H9 (cell line): ENCODE measurements at places on chromosomes 6 and 20. TPM values are rescaled to one million over a fixed set of nuclear protein-coding genes. Genes with fewer than 3 reads are reported as not detected.

DNA sequence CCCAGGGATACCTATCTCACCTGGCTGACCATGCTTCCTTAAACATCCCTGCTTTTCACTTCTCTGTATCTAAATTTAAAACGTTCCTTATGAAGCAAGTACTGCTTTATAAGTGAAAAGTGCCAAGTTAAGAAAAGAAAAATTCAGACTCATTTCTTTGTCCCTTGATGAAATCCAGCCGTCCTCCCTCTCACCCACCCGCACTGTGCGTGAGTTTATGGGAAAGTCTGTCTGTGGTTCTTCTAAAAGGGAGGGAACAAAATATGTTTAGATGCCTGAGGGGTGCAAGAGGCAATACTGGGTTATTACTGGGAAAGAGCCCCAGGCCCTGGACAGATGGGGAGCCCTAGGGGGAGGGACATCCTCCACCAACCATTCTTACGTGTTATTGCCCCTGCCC lies 31.2 kb downstream of the SPDEF start:
- DNase-seq: no peak

UBE2C gene
- 254 and 268 TPM in 2 replicates for total RNA-seq

OPRM1 gene
- total RNA-seq: not detected in 2 replicates

DNA sequence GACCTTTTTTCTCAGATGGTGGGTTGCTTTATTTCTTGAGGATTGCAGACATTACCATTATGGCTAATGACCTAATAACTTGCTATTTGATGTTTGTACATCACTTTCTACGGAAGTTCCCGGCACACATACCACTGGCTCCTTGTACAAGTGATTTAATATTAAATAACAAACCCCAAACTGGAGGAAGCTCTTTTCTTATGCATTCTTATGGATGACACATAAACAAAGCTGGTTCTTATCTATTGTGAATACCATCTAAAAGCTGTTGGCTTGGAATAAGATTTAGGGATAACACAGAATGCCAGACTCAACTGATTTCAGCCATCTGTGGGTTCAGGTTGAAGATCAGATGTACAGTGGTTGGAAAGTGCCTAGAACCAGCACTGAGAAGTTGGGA lies 272.6 kb downstream of the TSHZ2 start:
- DNase-seq: no peak

ADGRF5 gene
- total RNA-seq: not detected in 2 replicates

GRCh38 chr20:19449051-19449450 lies 236.6 kb downstream of the SLC24A3 start:
- DNase-seq: no peak

DLL1 gene
- total RNA-seq: 2.7 and 2.8 TPM in 2 replicates

NFATC2 gene
- total RNA-seq: 0.57 and 0.61 TPM in 2 replicates

DNA sequence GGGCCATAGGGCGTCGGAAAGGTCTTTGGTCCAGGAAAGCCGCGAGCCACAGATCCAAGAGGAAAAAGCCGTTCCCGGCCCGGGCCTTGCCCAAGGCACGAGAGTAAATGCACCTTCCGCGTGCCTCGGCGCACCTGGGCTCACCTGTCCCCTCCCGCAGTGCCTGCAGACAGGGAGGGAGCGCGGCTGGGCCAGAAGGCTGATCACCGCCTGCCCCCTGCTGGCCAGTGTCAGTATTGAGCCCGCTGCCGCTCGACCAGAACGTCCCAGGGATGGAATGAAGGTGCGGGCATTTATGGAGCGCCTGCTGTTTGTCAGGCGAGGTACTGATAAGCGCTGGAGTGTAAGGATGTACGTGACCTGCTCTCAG lies 679 bp upstream of the LPIN3 start:
- peak; percentile 97 for DNase-seq

VGLL2 gene
- total RNA-seq: 0.13 TPM in 1 of 2 replicates, not detected in the other

ZBTB2 gene
- 30.5 and 31.4 TPM in 2 replicates for total RNA-seq

KCNK15 gene
- total RNA-seq: 0.33 and 0.39 TPM in 2 replicates

DNA sequence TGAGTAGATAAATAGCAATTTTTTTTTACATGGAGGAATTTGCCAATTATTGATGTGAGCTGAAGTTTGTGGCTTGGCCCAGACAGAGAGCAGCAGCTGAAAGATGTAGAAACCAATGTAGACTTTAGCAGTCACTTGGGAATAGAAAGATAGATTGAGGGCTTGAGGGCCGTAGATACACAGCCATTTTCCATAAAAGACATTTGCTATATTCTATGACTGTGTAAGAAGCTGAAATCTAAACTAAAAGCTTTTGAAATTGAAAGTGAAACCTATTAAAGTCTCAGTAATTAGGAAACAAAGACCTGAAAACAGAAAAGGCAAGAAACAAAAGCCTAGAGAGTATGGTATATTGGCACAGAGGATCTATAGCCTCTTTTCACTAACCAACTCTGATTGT lies 332.7 kb downstream of the CENPW start:
- DNase-seq: no peak

ATP9A gene
- total RNA-seq: 11.5 and 12.1 TPM in 2 replicates

- no peak for DNase-seq
Measured at GRCh38 chr6:112595841-112596240, 248.7 kb downstream of the RFPL4B start.

- no peak for DNase-seq
Measured at GRCh38 chr20:5654557-5654956, 95.6 kb upstream of the SHLD1 start.

- DNase-seq: no peak
Measured at GRCh38 chr20:62027116-62027515, 38.6 kb downstream of the TAF4 start.

DNA sequence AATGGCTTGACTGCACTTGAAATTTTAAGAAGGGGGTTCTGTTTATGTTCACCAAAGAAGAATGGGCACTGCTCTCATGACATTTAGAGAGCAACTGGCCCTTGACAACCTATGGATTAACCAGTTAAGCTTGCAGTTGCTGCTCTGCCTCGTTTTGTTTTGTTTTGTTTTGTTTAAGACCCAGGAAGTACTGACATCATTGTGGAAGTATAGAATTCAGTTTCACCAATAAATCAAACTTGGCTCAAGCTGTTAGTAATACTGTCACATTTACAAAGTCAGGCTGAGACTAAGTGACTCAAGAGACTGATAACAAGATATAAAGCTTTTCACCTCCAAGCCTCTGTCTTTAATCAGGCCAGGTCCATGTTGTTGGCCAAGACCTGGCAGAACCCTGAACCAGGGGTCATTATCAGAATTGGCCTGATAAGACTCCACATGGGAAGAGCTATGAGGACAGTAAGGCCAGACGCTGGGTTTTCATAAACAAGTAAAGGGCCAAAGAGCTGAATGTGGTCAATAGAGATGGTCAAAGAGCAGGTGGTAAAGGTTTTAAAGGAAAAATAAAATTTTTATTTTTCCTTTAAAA lies 99.4 kb upstream of the VGLL2 start:
- no peak for DNase-seq

RNASET2 gene
- total RNA-seq: 28.2 and 29.2 TPM in 2 replicates

ACSS1 gene
- total RNA-seq: 0.61 TPM in 2 replicates

GRCh38 chr20:4326195-4327065 lies 311.1 kb upstream of the RNF24 start:
- no peak for DNase-seq

NKX2-2 gene
- 0.11 TPM in 1 of 2 replicates, not detected in the other for total RNA-seq

GRCh38 chr6:154252678-154253077 lies 103.9 kb downstream of the IPCEF1 start:
- no peak for DNase-seq

DNA sequence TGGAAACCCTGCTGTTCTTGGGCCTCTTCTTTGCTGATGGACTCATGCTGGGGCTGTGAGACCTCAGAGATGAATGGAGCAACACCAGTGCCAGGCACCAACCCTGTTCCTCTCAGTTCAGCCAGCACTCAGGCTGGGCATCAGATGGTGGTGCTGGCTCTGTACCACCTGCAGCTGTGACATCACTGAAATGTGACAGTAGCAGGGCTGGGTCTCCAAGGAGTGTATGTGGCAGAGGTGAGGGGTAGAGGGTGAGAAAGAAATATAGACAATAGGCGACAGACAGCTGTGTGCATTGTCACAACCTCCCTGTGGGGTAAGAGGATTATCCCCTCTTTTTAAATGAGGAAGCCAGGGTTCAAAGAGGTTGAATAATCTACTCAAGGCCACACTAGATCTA lies at the start of gene TP53TG5:
TSS of gene TP53TG5 (minus strand) at position 135 of the 400 bp plus-strand sequence. CDS start at position 46, 89 bp downstream.
- DNase-seq: no peak

ZNF217 gene
- 79.2 and 82.8 TPM in 2 replicates for total RNA-seq

CCDC170 gene
- 0.07 and 0.26 TPM in 2 replicates for total RNA-seq

ZDHHC14 gene
- total RNA-seq: 1.7 and 2.2 TPM in 2 replicates

DNA sequence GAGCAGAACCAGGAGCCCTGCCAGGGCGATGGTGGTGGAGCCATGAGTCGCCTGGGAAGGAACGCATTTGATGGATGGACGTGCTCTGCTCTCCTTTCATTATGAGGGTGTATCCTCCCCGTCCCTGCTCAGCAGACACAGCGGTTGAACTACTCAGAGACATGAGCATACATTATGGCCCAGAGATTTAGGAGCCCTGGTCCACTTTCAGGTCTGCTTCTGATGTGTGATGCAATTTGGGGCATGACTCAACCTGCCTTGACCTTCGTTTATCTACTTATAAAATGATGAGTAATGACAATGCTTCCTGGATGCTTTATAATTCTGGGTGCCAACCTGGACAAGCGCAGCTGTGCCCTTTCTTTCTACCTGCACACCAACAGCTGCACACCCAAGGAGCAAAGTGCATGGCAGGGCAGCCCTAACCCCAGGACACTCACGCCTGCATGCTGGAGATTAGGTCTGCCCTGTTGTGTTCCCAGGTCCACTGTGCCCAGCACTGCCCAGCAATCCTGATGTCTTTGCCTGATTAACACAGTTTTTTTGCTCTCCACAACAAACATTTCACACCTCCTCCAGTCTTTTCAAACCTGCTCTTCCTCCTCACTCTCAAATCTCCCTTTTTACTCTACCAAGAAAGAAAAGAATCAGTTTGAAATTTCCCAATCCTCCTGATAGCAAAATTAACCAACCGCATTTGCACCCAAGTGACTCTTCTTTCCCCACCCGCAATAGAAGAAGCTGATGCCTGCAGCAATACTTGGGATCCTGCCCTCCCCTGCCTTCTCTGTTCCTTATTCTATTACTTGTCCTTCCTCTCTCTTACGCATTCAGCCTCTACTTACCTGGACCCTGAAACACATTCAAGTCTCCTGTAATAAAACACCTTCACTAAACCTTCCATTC lies 81.2 kb downstream of the EZR start:
- no peak for DNase-seq

- no peak for DNase-seq
Measured at GRCh38 chr20:62740286-62741141, 31.9 kb downstream of the NTSR1 start.

DNA sequence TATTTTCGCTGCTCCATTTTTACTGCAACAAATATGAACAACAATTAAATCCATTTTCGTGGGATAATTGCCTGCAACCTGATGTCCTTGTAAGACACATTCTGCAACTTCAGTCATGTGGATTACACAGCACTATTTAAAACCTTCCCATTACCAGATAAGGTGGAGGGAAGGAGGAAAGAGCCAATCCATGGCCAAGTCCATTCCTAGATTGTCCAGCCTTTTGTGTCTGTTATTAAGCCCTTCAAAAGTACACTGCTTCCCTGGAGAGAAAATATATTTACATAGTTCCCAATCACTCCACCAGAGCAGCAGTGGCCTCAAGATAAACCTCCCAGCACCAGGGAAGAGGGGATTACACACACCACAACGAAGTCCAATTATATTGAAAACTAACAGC lies 347.9 kb downstream of the CDH26 start:
- no peak for DNase-seq

TP53TG5 gene
- total RNA-seq: 0.59 TPM in 1 of 2 replicates, not detected in the other

ALDH8A1 gene
- total RNA-seq: 0.24 TPM in 1 of 2 replicates, not detected in the other

GRCh38 chr6:83767033-83767432 lies 58.1 kb upstream of the SNAP91 start:
- no peak for DNase-seq
